ENCODE measurements at places on chromosomes 12 and 14.

DNA sequence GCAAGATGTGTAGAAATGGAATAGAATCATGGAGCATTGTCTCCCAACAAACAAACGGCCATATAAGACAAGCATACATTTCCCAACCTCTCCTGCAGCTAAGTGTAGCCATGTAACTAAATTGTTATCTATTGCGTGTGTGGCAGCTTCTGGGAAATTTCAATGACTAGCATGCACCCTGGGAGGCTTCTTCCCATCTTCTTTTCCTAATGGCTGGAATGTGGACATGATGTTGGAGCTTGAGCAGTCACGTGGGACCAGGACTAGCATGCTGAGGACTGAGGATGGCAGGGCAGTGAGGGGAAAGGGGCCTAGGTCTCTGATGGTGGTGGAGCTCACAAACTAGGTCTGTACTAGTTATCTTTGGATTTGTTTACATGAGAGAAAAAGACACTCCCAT is 21.7 kb upstream of the CTDSP2 start:
- no peak for DNase-seq

- DNase-seq: no peak
Observed at GRCh38 chr12:19482551-19483109, 43.3 kb downstream of the AEBP2 start.

DNA sequence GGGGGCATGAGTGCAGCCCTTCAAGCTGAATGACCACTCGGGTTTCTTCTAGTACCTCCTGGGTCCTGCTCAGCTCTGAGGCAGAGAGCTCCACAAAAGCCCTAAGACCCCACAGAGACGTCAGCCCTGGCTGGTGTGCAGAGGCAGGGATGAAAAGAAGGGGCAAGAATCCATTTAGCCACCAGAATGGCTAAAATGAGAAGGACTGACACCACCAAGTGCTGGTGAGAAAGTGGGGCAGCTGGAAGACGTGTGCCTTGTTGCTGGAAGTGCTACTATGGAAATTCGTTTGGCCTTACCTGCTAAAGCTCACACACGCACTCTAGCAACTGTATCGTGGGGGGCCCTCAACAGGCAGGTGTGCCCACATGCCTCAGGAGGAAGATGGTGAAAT is 26.7 kb downstream of the RILPL1 start:
- DNase-seq: no peak

GRCh38 chr12:130878193-130879185 is 6.6 kb downstream of the RAN start:
- DNase-seq: no peak

All from naive thymus-derived CD8-positive, alpha-beta T cell (primary cell).